ENCODE measurements at places on chromosomes 3 and 15.

DNA sequence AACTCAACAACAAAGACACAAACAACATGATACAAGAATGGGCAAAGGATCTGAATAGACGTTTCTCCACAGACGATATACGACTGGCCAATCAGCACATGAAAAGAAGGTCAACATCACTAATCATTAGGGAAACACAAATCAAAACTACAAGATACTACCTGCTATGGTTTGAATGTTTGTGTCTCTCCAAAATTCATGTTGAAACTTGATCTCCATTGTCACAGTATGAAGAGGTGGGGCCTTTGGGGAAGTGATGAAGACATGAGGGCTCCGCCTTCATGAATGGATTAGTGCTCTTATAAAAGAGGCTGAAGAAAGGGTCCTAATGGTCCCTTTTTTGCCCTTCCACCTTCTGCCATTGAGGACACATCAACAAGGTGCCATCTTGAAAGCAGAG is 32.3 kb downstream of the ACAP2 start:
- DNase-seq, result no peak

- DNase-seq, result no peak
Measured at GRCh38 chr3:20344400-20344959, 158.5 kb upstream of the SGO1 start.

DNA sequence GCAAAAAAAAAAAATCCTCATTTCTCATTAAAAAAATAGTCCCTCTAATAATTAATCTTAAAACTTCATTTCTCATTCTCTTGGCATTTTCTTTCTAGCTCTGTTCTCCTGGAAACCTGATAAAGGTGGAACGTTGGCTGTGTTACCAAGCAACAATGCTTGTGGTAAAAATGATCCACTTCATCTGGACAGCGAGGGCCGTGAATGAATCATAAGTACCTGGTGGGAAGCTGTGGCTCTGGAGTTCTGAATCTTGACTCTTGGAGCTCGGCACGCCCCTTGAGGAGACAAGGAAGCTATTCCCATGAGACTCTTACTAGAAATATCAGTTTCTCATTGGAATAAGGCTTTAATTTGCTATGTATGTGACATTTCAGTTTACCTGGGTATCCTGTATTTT is 32.5 kb downstream of the BCL2L10 start:
- no peak for DNase-seq

DNA sequence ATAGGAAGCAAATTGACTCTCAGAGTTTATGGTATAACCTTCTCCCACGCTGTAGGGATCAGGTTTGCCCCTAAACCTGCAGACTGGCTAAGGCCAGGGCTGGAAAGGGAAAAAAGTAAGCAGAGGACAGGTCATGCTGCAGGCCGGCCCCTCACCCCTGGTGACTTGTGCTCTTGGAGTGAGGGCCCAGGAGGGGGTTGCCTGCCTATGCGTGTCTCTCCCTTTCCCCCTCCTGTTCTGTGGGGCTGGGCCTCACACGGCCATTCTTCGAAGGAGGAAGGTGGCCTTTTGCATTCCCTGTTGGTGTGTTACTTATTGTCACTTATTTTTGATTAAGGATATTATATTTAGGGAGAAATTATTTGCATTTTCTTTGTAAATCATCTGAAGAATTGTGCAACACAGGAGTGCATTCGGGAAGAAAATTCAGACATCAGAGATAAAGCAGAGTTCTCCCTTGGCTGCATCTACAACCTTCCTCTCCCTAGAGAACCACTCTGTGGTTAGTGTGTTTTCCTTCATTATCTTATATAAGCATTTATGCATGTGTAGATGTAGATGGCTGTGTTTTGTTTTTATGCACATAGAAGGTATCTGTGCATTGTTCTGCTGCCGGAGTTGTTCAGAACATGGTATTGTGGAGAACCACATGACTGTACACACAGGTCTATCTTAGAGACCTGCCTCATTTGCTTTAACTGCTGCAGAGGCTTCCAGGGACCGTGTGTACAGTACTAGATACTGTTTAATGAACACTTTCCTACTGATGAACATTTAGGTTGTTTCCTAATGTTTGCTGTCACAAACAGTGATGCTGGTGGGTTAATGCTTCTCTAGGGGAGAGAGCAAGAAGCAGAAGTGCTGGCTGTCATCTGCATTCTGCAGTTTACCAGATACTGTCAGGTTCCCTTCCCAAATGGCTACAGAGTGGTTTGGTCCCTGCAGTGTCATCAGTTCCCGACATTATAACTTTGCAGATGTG is 133.5 kb downstream of the APBA2 start:
- no peak for DNase-seq

DNA sequence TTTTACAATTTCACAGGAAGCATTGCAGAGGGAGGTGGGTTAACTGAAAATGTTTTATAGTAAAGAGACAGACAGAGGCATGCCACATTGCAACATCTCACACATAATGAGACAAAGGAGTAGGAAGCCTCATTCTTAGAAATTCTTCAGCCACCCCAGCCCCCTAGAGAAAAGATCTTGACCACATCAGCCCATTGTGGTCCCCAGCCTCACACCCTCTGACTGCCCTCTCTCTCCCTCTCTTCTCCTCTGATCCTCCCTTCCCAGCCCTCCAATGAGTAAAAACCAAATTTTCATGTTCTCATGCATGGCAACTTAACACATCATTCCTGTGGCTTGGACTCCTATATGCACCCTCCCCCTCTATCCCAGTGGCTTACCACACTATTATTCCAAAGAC is 174.1 kb downstream of the UACA start:
- DNase-seq, result peak; percentile 55

DNA sequence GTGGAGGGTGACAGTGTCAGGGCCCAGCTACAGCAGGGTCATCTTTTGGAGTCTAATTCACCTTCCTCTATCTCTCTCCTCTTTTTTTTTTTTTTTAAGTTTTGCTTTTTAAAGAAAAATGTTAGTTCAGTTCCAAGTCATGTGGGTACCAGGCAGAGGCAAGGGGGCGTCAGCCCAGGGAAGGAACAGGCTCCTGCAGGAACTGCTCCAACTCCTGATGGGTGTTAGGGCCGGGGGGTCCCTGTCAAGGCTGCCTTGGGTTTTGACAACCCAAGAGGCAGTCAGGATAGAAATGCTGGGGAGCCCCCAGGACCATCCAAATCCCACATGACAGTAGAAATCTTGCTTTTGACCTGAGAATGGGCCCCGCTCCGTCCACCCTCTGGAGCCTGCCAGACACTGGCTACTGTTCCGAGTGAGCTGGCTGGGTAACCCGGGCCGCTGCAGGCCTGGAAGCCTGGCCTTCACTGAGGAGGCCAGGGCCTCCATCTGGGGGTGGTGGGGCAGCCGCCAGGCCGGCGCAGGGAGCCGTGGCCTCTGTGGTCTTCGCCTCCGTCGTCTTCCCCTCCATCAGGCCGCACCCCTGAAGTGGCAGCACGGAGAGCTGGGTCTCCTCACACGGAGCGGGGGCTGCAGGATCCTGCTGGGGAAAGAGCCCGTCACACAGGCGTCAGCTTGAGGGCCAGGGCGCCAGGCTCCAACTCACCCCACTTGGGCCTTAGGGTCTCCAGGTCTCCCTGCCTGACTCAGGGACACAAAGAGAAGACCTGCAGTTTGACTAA is 24.2 kb downstream of the RNU5B-1 start:
- DNase-seq, result no peak

DNA sequence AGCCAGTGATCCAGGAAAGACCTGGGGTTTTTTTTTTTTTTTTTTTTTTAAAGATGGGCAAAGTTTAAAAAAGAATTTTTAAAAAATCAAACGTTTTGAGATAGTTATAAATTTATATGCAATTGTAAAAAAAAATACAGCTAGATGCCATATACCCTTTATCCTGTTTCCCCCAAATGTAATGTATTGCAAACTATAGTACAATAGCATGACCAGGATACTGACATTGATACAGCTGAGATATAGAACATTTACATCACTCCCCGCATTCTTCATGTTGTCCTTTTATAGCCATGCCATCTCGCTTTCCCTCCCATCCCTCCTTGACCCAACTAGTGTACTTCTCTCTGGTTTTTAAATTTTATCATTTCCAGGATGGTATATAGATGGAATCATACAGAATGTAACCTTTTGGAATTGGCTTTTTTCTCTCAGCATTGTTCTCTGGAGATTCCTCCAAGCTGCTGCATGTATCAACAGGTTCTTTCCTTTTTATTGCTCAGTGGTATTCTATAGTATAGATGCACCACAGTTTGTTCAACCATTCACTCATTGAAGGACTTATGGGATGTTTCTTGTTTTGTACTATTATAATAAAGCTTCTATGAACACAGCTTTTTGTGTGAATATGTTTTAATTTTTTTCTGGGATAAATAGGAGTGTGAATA is 104.9 kb downstream of the CGNL1 start:
- no peak for DNase-seq

- DNase-seq, result no peak
Measured at GRCh38 chr3:15633159-15633558, 31.6 kb downstream of the BTD start.

DNA sequence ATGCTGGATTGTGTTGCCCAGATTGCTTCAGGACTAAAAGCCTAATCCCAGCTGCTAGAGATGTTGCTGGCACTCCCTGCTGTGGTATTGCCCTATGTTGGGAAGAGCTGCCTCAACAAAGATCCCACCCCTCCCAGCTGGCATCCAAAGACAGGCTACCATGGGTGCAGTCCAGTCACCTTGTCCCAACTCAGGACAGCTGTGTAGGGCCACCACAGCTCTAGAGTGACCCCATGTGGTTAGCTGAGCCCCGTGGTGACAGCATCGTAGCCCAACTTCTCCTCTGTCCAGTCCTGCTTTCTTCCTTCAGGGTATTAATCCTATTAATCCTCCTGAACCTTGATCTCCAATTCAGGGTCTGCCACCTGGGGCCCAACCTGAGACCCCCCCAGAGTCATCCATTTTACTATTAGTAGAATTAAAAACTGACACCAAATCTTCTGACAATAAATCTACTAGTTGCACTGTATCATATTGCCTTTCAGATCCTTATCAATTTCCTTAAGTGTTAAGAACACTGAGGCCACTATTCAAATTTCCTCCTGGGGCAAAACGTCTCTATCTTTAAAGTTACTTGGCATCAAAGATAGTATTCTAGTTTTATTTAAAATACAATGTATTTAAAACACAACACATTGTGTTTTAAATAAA is 83.5 kb downstream of the AQP9 start:
- DNase-seq, result peak; percentile 46

DNA sequence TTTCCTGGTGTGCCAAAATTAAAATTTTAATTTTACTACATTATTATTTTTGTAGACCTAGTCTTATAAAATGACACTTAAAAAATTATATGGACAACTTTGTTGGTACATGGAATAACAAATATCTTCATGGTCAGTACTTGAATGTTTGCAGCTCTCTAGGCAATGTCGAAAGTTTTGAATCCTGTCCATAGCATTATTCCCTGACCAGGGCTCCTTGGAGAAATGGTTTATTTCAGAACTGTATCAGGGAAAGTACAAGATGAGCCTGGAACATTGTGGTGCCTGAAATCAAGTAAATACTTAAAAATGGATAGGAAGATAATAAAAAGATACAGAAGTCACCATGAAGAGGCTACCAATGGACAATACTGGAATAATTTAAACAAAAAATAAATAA is 47.6 kb downstream of the ALDH1A2 start:
- no peak for DNase-seq

GRCh38 chr15:47577461-47577860 is 139.8 kb upstream of the SEMA6D start:
- no peak for DNase-seq

GRCh38 chr3:108215871-108216270 is 6.4 kb downstream of the IFT57 start:
- peak; percentile 27 for DNase-seq

DNA sequence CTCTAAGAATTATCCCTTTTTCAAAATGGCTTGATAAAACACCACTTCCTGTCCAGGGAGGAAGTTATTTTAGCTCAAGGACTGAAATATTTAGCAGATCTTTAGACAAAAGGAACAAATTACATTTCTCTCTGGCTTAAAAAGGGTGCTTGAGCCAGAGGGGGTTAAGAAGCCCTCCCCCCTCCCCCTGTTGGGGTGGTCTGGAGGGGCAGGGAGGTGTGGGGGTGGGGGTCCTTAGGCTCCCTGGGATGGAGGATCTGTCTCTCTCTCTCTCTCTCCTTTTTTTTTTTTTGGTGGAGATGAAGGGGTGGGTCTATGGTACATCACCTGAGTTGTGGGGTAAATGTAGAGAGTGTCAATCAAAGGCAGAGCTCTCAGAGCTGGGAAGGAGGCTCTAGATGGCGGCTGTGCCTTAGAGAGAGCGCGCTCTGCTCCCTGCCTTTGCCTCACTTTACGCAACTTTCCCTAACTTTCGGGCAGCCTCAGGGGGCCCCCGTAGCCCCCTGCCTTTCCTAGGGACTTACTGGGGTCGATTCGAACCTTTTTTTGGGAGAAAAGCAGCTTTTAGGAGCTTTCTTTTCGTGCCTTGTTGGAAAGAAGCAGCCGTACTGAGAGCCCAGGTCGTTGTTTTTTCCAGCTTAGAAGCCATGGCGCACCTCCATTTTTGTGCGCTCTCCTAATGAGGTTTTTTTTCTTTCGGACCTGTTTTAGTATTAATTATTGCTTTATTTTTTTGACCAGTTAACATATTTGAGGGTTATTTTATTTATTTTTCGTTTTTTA is at the start of gene CHD2:
CHD2 (plus strand) TSS at position 377 of the 783 bp plus-strand sequence. CDS start 914 bp downstream, outside the sequence.
- peak; percentile 83 for DNase-seq

DNA sequence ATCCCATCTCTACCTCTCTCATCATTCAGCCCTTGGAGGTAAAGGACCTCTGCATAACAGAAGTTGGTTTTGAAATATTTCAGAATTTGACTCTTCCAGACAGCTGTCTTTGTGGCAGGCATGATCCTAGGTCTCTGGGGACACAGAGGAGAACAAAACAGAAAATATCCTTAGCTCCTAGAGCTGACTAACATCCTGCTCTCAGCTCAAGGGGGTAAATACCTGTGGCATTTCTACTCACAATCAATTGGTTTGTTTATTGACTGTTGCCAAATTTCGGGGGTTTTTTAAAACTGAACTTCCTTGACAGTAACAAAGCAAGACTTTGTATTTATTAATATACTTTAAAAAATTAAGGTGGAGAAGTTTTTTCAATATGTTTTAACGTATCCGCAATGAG is 78.8 kb downstream of the EOMES start:
- no peak for DNase-seq

GRCh38 chr15:100663915-100664281 is 61.5 kb downstream of the ASB7 start:
- DNase-seq, result no peak

DNA sequence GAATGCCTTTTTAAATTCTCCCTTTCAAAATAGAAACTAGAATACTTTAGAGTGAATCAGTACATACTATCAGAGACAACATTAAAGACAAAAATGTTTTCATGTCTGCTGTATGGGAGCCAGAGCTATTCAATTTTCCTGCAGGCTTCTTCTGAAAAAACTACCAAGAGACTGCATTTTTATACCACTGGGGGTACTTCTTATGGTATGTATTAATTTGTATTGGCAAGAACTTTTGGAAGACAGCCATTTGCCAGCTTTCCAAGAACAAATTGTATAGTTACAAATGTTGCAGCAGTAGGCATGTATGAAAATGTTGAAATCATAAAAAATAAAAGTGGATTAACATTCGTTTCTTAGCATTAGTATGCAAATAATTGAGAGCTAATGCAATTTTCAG is 1010.0 kb upstream of the CADM2 start:
- no peak for DNase-seq

Data from fibroblast of lung (primary cell).